ENCODE measurements at places on chromosomes 3 and 15.

- DNase-seq = no peak
Observed at GRCh38 chr15:84904419-84904818, 20.0 kb downstream of the SLC28A1 start.

DNA sequence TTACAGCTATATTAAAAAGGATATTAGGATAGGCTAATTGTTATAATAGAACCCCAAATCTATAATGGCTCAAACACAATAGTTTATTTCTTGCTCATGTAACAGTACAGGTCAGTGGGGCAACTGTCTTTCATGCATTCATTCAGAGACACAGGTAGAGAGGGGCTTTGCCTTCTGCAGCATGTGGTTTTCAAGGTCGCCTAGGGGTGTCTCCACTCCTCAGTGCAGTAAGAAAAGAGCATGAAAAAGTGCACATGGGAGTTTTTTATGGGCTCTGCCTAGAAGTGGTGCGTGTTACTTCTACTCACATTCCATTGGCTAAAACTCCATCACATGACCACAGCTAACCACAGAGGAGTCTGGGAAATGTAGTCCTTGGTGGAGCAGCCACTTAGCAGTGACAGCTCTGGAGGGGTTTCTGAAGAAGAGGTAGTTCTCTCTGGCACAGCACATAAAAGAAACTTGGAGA lies 1.8 kb downstream of the ZBTB38 start:
- peak; percentile 32 for DNase-seq

GRCh38 chr15:49737127-49737526 lies 116.3 kb downstream of the DTWD1 start:
- no peak for DNase-seq

GRCh38 chr15:56491110-56491722 lies 26.3 kb upstream of the MNS1 start:
- peak; percentile 29 for DNase-seq

- DNase-seq = no peak
Observed at GRCh38 chr15:68700455-68701123, 120.1 kb downstream of the ANP32A start.

DNA sequence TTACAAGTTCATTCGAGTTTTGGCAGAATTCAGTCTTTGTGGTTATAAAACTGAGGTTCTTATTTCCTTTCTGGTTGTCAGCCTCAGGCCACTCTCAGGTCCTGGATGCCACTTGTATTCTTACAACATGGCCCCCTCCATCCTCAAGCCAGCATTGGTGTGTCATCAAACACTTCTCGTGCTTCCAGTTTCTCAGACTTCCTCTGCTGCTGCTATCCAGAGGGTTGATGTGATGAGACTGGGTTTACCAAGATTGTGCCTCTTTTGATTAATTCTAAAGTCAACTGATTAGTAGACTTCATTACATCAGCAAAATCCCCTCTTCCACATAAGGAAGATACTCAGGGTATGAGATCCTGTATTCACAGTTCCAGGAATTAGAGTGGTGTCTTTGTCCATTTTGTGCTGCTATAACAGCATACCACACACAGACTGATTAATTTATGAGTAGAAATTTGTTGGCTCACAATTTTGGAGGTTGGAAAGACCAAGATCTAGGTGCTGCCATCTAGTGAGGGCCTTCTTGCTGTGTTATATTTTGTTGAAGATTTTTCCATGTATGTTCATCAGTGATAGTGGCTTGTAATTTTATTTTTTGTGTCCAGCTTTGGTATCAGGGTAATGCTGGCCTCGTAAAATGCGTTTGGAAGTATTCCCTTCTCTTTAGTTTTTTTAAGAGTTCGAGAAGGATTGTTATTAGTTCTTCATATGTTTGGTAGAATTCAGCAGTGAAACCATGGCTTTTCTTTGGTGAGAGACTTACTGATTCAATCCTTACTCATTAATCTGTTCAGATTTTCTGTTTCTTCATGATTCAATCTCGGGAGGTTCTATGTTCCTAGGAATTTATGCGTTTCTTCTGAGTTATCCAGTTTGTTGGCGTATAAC lies 11.1 kb downstream of the LRCH3 start:
- peak; percentile 13 for DNase-seq

GRCh38 chr3:126714276-126714900 lies 10.3 kb downstream of the CHCHD6 start:
- DNase-seq = no peak

DNA sequence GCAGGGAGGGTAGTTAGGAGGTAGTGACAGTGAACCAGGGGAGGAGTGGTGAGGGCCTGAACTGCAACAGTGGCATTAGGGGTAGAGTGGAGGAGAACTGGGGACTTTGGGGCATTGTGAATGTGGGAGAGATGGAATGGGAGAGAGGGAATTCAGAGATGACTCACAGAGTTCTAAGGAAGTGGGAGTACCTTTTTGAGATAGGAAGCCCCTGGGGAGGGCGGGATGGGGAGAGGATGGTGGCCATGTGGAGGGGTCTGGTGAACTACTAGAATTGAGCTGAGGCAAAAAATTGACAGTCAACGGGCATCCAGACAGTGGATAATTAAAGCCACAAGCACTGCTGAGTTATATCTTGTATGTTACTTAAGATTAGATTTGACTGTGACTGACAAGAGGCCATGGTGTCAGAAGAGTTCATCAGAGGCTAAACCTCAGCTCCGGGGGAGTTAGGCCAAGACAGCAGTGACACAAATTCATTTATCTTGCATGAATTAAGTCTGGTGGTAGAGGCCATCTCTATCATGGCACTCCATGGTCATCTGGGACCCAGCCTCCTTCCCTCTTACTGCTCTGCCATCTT lies 34.0 kb downstream of the PLEKHO2 start:
- DNase-seq = no peak

GRCh38 chr3:186949281-186949982 lies 19.1 kb downstream of the ST6GAL1 start:
- DNase-seq = no peak

GRCh38 chr3:105349684-105350387 lies 16.9 kb upstream of the ALCAM start:
- no peak for DNase-seq

DNA sequence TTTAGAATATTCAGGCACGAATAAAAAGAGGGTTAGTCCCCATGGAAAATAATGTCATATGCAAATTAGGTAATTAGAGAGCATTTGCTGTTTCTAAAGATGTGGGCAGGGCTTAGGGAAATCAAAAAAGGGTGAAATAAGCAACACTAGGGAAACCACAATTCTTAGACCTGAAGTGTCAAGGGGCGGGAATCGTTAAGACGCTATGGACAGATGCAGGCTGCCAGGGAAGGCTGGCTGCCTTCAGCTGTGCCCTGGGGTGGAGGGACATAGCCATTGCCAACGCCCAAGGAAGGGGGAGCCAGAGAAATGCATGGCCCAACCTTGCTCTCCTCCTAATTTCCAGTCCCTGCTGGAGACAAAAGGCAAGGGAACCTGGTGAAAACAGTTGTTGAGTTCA lies 141.7 kb upstream of the PROK2 start:
- no peak for DNase-seq

DNA sequence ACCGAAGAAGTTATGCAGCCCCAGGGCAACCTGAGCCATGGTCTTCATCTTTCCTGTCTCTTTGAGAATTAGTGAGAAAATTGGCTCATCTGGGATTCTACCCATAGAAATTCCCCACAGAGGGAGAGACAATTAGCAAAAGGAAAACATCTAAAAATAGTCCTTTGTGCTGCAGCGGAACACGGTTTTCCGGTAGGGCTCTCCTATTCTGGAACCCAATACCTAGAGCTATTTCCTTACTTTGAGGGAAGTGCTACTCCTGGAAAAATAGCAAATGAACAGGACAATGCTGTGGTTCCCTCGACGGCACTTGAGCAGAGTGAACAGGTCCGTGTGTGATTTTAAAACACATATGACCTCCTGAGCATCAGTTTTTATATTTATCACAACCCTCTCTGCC lies 210.5 kb downstream of the FGF12 start:
- no peak for DNase-seq

DNA sequence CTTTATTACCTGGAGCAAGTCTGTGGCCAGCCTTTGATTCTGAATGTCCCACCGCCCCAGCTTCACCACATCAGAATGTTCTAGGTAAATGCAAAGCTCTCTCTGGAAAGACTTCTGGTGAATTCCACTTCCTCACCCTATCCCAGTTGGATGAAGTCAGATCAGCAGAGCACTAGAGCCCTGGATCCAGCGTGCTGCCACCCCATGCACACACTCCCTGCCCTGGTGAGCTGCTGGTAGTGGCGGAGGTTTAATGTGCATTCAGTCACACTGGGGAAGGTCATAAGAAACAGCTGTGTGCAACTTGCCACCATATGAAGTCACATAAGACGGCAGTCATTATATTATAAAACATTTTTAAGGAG lies 16.3 kb upstream of the SLC41A3 start:
- no peak for DNase-seq

DNA sequence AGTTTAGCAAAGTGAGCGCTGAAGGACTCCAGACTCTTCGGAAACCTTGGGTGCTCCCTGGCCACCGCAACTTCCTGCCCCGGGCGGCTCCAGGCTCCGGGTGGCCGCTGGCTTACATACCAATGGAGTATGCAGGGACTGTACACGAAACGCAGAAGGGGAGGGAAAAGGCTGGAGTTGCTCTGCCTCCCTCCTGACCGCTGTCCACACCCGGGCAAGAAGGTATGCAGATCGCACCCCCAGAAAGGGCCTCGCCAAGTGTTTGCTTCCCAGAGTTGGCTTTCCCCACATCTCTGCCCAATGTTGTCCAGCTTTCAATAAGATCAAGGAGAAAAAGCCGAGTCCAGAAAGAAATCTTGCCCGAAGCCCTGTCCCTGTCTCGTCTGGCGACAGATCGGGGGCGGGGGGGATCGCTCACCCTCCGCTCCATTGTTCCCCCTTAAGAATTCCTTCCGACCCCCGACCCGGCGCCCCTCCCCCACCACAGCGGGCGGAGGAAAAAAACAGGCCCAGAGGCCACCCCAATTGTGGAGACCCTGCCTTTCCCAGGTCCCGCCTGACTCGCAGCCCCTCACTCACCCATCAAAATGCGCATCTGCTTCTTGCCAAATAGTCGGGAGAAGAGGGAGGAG lies 533 bp downstream of the ARF4 start:
- DNase-seq = peak; percentile 31

DNA sequence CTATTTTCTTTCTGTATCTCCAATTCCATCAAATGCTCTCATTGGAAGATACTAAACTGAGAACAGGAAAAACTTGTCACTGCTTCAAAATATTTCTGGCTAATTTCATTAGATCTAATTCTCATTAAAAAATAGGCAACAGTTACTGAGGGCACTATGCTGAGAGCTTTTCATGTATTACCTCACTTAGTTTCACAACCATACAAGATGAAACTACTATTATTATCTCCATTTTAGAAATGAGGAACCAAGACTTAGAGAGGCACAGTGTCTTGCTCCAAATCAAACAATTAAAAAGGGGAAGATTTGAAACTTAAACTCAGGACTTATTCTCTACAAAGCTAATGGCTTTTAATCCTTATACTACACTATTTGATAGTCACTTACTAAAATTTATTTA lies 7.2 kb upstream of the OTOL1 start:
- no peak for DNase-seq

DNA sequence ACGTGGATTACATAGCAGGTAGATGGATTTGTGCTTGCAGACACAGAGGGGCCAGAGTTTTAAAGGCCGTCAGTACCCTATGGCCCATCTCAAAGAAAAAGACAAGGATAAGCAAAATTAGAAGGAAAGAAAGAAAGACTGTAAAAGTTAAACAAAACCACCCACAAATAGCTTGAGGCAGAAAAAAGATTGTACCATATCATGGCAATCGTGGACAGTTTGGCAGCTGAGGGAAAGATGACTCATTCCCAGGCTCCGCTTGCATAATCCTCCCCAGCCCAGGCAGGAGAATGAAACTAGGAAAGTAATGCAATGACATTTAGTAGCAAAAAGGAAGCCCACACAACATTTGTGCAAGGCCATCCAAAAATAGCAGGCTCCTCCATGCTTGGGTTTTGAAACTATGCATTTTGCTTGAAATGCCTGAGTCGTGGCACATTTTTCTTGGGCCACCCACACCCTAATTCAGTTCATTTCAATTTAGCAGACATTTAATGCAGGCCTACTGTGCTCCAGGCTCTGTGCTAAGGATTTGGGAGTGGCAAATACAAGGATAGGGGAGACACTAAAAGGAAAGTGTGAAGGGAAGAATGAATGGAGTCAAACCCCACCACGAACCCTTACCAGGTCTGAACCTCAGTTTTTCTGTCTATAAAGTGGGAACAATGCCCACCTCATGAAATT lies 40.9 kb upstream of the SMAD3 start:
- DNase-seq = no peak

GRCh38 chr3:22728406-22728805 lies 474.7 kb upstream of the UBE2E2 start:
- DNase-seq = no peak

GRCh38 chr15:101378171-101378755 lies 83.2 kb upstream of the SNRPA1 start:
- DNase-seq = no peak

DNA sequence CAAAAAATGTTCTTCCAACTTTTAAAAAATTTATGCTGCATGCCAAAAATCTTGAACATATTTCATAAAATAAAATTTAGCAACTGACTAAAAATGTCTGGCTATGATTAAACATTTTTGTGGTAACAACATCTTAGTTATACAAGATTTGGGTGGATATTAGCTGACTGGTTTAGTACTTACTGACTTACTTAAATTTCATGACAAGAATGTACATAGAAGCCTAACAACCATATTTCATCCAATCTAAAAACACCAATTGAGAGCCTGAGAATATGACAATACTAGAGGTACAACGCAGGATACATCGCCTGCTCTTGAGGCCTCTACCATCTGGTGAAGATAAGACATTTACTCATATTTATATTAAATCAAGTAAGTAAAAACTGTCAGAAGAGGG lies 34.6 kb downstream of the GNB4 start:
- DNase-seq = no peak

DNA sequence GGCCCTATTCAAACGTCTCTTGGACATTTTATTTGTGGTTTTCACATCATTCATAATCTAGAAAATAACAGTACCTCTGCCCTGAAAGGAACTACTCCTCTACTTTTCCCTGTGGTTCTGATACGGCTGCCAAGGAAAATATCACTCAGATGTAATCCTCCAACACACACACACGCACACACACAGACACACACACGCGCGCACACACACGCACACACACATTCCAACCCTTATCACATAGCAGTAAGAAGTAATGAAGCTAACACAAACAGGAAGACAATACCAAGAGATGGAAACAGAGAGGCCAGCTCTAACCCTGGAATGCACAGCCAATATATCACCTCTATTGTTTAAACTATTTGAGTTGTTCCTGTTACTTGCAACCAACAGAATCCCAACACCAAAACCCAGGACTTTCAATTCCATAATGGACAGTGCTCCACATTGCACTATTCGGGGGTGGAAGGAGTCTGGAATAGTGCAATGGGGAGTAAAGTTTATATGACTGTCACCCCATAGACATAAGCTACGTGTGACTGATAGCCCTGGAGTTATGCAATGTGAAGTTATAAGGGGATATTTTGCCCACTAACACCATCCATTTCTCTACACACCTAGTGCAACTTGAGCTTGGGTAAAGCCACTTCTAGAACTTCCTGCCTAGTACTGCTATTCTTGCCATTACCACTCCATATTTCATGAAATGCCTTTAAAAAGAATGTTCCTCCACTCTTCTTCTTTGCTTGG lies 71.3 kb upstream of the FNDC3B start:
- no peak for DNase-seq

GRCh38 chr15:61749169-61749568 lies 311.1 kb downstream of the VPS13C start:
- DNase-seq = no peak
